Tibial artery (tissue), 4 donors: ENCODE measurements at places on chromosomes 5 and 9.
A peak's percentile ranks its signal among the peaks of the same experiment; 100 is the strongest.

DNA sequence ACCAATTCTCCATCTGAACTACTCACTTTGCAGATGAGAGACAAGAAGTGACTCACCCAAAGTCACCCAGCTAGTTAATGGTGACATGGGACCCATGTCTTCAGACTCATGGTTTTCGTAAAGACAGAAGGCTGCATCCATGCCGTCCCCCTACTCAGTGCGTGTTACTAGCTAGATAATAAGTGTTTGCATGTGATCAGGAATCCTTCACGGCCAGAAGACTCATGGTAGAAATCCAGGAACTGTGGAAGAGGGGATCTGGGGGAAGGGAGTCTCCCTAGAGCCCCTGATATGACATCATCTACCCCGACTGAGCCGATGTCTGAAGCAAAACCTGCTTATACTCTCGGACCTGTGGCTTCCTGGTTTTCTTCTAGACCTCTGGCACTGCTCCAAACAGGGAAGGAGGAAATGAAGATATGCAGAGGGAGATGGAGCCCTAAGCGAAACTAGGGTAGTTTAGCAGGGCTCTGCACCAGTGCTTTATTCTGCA lies 3.3 kb downstream of the RNF183 start:
- peaks cover 20% of the 10 kb centered on the region for H3K27me3 ChIP-seq
- peak; percentile 24 for DNase-seq
- H3K36me3 ChIP-seq, result no peaks in the 10 kb centered on the region
- no peaks in the 10 kb centered on the region for H3K4me1 ChIP-seq
- H3K4me3 ChIP-seq, result no peak overlapping the region
- H3K27ac ChIP-seq, result no peak overlapping the region

DNA sequence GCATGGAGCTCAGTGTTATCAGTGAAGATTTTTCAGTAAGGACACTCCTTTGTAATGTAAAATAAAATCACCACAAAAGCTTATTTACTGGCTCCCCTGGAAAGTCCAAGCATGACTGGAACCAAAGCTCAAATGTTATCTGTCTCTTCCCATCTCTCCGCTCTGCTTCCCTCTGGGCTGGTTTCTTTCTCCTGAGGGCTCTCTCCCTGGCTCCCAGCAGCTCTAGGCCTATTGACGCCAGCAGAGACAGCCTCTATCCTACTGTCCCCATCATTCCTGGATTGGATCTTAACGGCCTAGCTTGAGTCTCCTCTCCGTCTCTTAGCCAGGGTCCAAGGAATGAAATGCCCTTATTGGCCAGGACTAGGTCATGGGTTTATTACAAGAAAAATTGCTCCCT lies 86.1 kb downstream of the TMEM167A start:
- H3K27me3 ChIP-seq, result no peaks in the 10 kb centered on the region
- H3K4me1 ChIP-seq, result no peaks in the 10 kb centered on the region
- no peak overlapping the region for H3K4me3 ChIP-seq
- H3K27ac ChIP-seq, result no peak overlapping the region
- H3K36me3 ChIP-seq, result no peaks in the 10 kb centered on the region

- peak within 1 kb of the TSS; percentile 33 for H3K4me3 ChIP-seq
- no peaks in the 10 kb centered on the region for H3K36me3 ChIP-seq
- H3K27me3 ChIP-seq, result no peaks in the 10 kb centered on the region
- H3K27ac ChIP-seq, result no peak within 1 kb of the TSS
- DNase-seq, result no peak
These were observed at the start of gene ZNF883 for GRCh38 chr9:113011911-113012381. ZNF883 (minus strand) TSS chr9:113012192.

GRCh38 chr5:112025757-112026156 lies 268.8 kb upstream of the NREP start:
- no peak overlapping the region for H3K27ac ChIP-seq
- H3K4me1 ChIP-seq, result no peaks in the 10 kb centered on the region
- no peak overlapping the region for H3K4me3 ChIP-seq
- H3K27me3 ChIP-seq, result no peaks in the 10 kb centered on the region
- no peaks in the 10 kb centered on the region for H3K36me3 ChIP-seq

DNA sequence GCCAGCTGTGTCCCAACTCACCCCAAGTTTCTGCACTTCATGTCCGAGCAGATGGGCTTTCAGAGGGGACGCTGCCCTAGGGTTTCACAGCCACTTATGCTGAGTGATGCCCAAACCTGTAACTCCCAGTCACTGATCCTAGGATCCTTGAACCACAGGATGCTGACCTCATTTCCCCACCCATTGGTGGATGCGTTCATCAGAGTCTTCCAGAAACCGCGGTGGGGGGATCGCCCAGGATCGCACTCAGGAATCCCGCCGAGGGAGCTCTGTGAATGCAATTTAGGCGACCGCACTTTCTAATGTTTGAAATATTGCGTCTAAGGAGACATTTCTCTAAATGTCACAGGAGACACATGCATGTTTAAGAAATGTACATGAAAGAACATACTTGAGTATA lies 212.3 kb upstream of the IRX4 start:
- peak overlapping the region; percentile 64 for H3K27ac ChIP-seq
- no peaks in the 10 kb centered on the region for H3K36me3 ChIP-seq
- no peaks in the 10 kb centered on the region for H3K27me3 ChIP-seq
- H3K4me3 ChIP-seq, result no peak overlapping the region
- H3K4me1 ChIP-seq, result no peaks in the 10 kb centered on the region

GRCh38 chr5:151903243-151903653 lies 21.4 kb downstream of the GLRA1 start:
- H3K27ac ChIP-seq, result no peak overlapping the region
- peaks cover 36% of the 10 kb centered on the region for H3K4me1 ChIP-seq
- no peaks in the 10 kb centered on the region for H3K27me3 ChIP-seq
- no peak overlapping the region for H3K4me3 ChIP-seq
- H3K36me3 ChIP-seq, result no peaks in the 10 kb centered on the region
- no peak for DNase-seq

GRCh38 chr9:108259917-108260675 lies 595.7 kb downstream of the ACTL7B start:
- no peak overlapping the region for H3K27ac ChIP-seq
- no peaks in the 10 kb centered on the region for H3K4me1 ChIP-seq
- H3K27me3 ChIP-seq, result no peaks in the 10 kb centered on the region

DNA sequence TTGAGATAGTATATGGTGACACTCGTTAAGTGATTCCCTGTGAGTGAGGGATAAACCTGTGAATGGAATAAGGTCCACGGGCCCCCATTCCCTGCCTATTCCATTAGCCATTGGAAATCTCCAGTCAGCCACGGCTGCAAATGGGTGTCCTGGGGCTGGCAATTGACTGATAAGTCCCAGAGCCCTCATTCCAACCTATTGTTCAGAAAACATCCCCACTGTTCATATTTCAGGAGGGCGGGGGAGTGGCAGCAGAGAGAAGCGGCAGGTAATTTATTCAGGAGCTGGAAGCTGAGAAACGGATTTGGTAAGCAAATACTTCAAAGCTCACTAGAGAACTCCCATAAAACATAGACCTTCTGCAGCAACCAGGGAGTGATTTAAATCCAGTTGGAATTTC lies 42.0 kb downstream of the TMEM174 start:
- no peaks in the 10 kb centered on the region for H3K4me1 ChIP-seq
- no peak overlapping the region for H3K4me3 ChIP-seq
- no peaks in the 10 kb centered on the region for H3K36me3 ChIP-seq

DNA sequence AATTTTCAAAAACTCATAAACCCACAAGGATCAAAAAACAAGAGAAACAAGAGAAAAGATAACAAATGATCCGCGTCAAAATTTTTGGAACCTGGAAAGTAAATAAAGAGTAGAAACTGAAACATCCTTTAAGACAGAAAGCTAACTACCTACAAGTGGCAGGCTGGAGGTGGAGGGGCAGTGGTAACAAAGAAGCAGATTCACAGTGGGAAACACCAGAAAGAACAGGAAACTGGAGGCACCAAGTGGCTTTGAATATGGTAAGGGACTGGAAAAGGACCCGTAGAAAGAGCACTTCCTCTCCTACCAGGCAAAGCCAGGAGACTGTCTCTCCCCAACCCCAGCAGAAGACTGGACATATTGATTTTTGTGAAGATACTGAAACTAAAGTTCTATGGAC lies 100.6 kb upstream of the TARS1 start:
- no peaks in the 10 kb centered on the region for H3K27me3 ChIP-seq
- peaks cover 78% of the 10 kb centered on the region for H3K4me1 ChIP-seq
- H3K27ac ChIP-seq, result no peak overlapping the region
- H3K4me3 ChIP-seq, result no peak overlapping the region
- DNase-seq, result no peak

- H3K4me1 ChIP-seq, result no peaks in the 10 kb centered on the region
- H3K4me3 ChIP-seq, result no peak overlapping the region
- H3K36me3 ChIP-seq, result no peaks in the 10 kb centered on the region
- no peak for DNase-seq
These were observed 450.5 kb upstream of the GRAMD2B start for GRCh38 chr5:125972706-125973105.

DNA sequence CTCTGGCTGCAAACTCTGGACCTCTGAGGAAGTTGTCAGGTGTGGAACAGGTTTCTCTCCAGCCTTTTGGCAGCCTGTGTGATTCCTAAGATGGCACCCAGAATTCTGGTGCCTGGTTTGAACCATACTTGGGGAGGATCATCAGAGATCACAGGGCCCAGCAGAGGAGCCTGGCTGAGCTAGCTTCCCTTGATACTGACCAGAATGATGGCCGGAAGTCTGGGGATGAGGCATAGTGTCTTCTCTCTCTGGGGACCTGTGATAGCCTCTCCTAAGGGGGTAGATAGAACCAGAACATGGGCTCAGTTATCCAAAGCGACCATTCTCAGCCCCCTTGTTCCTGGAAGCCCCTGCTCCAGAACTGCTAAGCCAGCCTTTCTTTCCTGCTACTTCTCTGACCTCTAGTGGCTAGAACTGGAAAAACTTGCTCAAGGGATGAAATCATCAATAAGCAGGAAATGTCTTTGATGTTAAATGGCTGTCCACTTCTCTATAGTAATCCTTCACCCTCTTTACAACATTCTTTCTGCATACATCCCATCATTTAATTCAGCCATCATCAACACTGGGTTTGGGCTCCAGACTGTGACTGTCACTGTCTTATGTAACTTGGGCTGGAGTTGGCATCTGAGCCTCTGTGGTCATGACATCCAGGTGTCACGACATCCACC lies 55.1 kb downstream of the C9orf152 start:
- no peaks in the 10 kb centered on the region for H3K36me3 ChIP-seq
- peak overlapping the region; percentile 24 for H3K27ac ChIP-seq
- H3K4me3 ChIP-seq, result no peak overlapping the region
- no peaks in the 10 kb centered on the region for H3K27me3 ChIP-seq
- DNase-seq, result no peak
- peaks cover 82% of the 10 kb centered on the region for H3K4me1 ChIP-seq
